ENCODE measurements at places on chromosomes 13 and 19.

GRCh38 chr19:51359294-51359693 is 6.9 kb downstream of the ETFB start:
- DNase-seq, result no peak

DNA sequence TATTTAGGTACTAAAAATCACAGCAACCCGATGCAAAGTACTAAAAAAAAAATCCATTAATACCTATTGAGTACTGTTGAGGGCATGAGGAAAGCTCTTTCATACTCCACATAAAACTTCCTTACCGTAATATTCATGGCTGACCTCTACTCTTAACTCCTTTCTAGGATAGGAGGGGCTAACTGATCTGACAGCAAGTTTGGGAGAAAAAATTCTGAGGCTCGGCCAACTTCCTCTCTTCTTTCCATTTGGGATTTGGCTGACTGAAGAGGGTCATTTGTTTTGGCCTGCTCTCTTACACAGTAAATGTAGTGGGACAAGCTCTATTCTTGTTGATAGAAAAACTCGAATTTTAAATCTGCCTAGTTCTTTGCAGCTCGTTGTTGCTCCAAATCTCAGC is 9.4 kb upstream of the USPL1 start:
- no peak for DNase-seq

DNA sequence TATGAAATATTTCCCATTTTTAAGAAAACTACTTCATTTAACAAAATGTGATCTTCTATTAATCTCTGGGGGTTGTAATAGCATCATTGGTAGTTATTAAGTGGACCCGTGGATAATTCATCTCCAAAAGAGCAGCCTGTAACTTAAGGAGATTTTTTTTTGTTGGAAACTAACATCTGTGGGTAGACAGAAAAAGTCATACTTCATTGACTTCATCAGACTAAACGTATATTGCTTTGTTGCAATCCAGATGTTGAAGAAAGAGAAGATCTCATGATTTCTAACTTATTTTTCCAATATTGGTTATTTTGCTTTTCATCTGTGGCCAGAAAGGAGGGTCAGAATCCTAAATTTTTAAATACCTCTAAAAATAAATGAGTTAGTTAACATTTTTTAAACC is 296.5 kb upstream of the MIR17HG start:
- no peak for DNase-seq

- DNase-seq, result no peak
Observed at GRCh38 chr13:97259798-97260714, 37.9 kb downstream of the MBNL2 start.

GRCh38 chr13:24842549-24843274 is 78.7 kb downstream of the RNF17 start:
- no peak for DNase-seq

All from H54 (cell line).